ENCODE measurements at places on chromosomes 13 and 19.

DNA sequence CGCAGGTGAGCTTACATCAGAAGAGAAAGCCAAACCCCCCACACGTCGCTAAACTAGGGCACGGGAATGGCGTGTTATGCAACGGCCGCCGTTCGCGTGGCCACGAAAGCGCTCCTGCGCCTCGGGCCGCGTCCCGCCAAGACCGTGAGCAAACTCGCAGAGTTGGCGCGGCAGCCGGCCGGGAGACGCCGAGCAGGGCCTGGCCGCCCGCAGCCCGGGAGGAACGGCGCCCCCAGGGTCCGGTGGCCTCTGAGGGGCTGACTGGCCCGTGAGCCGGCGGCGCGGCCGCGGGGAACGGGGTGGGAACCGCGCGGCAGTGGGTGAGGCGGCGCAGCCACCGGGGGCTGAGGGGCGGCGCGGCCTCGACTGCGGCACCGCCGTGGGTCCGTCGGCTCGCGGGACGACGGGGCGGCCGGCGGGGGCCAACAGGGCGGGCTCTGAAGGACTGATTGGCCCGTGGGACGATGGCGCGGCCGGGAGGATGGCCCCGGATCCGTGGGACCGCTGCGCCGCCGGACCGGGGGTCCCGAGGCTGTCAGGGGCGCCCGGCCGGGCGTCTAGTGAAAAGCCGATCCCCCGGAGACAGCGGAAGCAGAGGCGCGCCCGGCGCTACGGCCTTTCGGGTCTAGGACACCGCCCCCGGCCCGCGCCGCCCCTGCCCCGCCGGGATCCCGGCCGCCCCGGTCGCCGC, 903 bp downstream of the LATS2 start:
- DNase-seq = no peak

DNA sequence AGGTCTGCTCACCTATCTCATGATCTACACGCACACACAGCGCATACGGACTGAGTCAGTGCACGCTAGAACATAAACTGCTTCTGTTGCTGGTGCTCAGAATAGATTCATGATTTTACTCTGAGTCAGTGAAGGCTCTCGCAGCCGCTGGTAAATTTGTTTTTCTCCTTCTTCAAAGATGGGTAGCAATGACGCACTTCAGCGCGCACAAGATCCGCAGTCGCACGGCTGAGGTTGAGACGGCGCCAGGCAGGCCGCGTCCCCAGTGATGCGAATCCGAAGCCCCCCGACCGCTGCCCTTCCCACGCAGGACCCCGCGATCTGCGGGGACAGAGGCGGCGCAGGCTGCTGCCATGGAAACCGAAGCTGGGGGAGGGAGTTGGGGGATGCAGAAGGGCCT, 103.7 kb upstream of the USP29 start:
- no peak for DNase-seq

GRCh38 chr13:78341032-78341431, 262.3 kb downstream of the POU4F1 start:
- no peak for DNase-seq

GRCh38 chr13:44406617-44407016, 33.0 kb downstream of the SERP2 start:
- DNase-seq = no peak

DNA sequence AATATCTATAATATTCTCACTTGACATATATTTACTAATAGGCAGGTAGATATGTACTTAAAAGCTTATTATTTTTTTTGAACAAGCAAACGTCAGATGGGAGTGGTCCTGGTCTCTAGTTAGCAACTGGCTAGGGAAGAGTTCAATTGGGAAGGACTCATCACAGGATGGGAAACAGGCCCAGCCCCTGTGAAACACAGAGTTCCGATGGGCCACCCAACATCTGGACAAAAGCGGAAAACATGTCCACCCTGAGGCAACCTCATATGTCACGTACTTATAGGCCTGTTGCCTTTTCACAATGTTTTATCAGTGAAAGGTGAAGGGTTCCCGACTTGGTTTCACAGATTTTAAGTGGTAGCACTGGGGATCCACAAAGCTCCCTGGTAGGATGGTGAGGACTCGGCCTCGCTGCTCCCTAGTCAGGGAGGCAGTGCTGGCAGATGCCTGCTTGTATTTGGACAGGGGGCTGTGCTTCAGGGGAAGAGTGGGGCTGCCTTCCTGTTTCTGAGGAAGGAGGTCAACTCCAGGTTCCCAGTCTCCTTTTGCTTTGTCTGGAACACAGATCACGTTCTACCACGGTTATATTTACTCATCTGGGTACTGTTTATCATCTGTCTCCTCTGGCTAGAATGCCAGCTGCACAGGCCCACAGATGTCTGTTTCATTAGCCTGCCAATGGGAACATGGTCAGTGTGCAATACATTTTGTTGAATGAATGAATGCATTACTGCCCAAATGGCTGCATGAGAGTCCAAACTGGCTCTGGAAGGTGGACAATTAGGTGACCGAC, 49.4 kb upstream of the SLC15A1 start:
- DNase-seq = no peak

DNA sequence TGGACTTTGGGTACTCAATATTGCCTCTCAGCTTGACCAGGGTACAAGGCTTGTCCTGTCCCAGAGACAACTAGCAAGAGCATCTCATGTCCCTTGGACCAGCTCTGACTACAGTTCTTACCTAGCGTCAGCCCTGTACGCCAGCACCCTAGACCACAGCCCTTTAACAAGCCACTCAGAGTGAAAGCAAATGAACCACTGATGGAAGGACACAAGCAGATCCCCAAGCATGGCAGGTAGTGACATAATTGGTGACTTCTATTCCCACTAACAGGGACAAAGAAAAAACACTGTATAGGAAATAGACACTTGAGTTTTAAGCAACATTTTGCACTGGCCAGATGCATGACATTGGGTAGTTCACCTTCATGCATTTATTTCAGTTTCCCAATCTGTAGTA, 8.8 kb upstream of the LRCH1 start:
- no peak for DNase-seq

GRCh38 chr13:27166313-27166712, 5.3 kb downstream of the USP12 start:
- DNase-seq = no peak

DNA sequence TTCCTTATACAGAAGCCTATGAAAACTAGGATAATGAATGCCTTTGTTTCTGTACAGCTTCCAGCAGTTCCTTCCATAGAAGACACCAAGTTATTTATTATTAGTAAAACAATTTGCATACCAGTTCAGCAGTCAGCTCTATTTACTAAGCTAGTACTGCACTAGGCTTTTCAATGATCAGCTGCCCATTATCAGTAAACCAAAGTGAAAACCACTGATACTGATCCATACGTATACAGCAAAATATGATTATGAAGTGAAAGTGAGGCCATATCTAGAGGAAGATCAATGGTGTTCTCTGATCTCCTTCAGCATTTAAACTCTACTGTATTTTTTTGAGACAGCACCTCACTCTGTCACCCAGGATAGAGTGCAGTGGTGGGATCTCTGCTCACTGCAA, 3.2 kb downstream of the TPT1 start:
- no peak for DNase-seq

GRCh38 chr13:98878486-98879126, 99.3 kb downstream of the DOCK9 start:
- DNase-seq = no peak

DNA sequence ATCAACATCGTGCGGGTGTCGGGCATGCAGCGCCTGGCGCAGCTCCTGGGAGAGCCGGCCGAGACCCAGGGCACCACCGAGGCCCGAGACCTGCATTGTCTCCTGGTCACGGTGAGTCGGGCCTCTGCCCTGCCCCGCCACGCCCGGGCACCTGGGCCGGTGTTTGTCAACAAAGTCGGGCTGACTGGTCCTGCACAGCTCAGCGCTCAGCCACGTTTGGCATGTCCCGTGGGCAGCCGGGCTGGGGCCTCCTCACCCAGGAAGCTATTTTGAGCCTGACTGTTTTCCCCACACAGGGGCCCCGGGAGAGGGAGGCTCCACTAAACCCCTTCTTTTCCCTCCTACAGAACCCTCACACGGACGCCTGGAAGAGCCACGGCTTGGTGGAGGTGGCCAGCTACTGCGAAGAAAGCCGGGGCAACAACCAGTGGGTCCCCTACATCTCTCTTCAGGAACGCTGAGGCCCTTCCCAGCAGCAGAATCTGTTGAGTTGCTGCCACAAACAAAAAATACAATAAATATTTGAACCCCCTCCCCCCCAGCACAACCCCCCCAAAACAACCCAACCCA, 1.3 kb downstream of the GADD45B start:
- no peak for DNase-seq

GRCh38 chr13:98798849-98799645, 46.6 kb upstream of the SLC15A1 start:
- DNase-seq = no peak

GRCh38 chr13:76937281-76937820, 11.0 kb upstream of the ACOD1 start:
- DNase-seq = no peak

DNA sequence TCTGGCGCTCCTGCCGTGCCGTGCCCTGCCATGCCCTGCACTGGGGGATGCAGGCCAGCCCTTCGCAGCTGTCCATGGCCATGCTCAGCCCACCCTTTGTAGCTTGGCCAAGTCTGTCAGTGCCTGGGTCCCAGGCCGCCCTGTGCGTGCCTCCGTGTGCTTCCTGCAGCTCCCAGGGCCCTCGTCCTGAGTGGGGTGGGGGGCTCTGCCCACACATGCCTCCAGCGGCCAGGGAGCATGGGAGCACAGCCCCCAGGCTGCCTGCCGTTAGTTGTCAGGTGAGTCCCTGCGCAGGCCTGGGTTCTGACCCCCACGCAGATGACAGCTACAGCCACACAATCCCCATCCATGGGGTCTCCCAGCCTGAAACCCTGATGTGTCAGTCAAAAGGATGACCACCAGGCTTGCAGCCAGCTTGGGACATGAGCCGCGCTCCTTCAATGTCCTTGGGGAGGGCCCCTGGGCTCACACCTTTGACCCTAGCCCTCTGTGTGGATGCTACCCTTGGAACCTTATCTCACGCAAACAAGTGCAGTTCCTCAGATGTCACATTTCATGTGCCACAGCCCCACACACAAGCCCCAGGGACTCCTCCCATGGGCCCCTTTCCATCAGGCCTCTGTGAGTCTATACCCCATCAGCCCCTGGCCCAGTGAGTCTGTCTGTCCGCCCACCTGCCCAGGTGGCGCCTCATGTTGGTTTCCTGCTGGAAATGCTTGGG, 24.5 kb downstream of the TMED1 start:
- DNase-seq = no peak

- no peak for DNase-seq
These were observed 251.5 kb downstream of the ABCC4 start for GRCh38 chr13:95049772-95050171.

DNA sequence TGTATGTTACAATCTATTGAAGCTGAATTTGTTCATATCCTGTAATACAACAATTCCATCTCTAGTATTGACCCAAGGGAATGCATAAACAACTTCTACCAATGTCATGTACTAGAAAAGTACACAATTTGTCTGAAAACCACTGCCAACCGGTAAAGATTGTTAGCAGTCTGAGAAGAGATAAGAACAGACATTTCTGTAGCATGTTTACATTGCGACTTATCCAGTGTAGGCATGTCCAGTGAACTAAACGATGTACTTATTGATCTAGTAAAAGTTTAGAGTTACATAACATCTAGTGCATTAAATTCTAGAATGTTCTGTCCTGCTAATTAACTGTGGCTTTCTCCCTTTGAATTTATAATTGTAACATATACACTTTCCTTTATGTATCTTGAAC, 425.9 kb downstream of the SLITRK6 start:
- DNase-seq = no peak

DNA sequence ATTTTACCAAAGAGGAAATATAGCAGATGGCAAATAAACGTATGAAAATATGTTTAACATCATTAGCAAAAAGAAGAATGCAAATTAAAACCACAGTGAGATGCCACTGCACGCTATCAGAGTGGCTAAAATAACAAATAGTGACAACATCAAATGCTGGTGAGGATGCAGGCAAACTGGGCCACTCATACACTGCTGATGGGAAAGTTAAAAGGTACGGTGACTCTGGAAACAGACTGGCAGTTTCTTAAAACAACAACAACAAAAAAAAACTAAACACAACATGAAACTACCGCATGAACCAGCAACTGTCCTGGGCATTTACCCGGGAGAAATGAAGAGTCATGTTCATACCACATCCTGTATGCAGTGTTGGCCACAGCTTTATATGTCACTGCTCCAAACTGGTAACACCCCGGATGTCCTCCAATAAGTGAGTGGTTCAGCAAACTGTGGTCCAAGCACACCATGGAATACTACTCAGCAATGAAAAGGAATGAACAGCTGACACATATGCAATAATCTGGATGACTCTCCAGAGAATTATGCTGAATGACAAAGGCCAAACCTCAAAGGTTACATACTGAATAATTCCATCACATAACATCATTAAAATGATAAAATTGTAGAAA, 22.3 kb downstream of the EPS15L1 start:
- DNase-seq = peak; percentile 39

- DNase-seq = no peak
These were observed 616.3 kb downstream of the UQCRFS1 start for GRCh38 chr19:28596561-28597071.

- DNase-seq = no peak
These were observed 131.3 kb upstream of the PCDH20 start for GRCh38 chr13:61546911-61547310.

- DNase-seq = no peak
These were observed 672.5 kb upstream of the PCDH20 start for GRCh38 chr13:62088165-62088564.

DNA sequence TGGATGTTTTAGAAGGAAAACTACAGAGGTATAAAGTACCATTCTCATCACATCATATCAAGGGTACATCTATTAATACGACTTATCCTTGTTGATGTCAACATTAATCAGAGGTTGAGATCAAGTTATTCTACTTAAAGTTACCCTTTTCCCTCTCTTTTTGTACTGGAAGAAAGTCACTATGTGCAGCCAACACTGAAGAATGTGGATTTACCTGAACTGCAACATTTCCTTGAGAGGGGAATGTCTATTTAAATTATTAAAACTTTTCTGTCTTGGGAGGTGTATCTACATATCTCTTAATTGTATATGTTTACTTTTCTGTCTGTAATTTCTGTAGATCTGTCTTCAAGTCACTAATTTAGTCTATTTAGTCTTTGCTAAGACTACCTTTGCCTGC, 2.5 kb upstream of the FBXL3 start:
- DNase-seq = no peak

- no peak for DNase-seq
These were observed 6.9 kb downstream of the CTU1 start for GRCh38 chr19:51101171-51101865.
